ENCODE measurements at places on chromosomes 2 and 18. TPM values are rescaled to one million over a fixed set of nuclear protein-coding genes. Genes with fewer than 3 reads are reported as not detected.

SLC35G4 gene
- not detected for total RNA-seq

SLC16A14 gene
- total RNA-seq, result 0.18 TPM

EEF1B2 gene
- total RNA-seq, result 973 TPM

ABCG8 gene
- total RNA-seq, result not detected

OTOF gene
- total RNA-seq, result 0.09 TPM

PLCD4 gene
- total RNA-seq, result 0.85 TPM

SPIRE1 gene
- 23.2 TPM for total RNA-seq

OSBPL6 gene
- total RNA-seq, result 3.9 TPM

KATNAL2 gene
- total RNA-seq, result 0.38 TPM

RGPD3 gene
- 0.09 TPM for total RNA-seq

LRP2 gene
- not detected for total RNA-seq

SPP2 gene
- not detected for total RNA-seq
